ENCODE measurements at places on chromosomes 6 and 20. TPM values are rescaled to one million over a fixed set of nuclear protein-coding genes. Genes with fewer than 3 reads are reported as not detected.

DNA sequence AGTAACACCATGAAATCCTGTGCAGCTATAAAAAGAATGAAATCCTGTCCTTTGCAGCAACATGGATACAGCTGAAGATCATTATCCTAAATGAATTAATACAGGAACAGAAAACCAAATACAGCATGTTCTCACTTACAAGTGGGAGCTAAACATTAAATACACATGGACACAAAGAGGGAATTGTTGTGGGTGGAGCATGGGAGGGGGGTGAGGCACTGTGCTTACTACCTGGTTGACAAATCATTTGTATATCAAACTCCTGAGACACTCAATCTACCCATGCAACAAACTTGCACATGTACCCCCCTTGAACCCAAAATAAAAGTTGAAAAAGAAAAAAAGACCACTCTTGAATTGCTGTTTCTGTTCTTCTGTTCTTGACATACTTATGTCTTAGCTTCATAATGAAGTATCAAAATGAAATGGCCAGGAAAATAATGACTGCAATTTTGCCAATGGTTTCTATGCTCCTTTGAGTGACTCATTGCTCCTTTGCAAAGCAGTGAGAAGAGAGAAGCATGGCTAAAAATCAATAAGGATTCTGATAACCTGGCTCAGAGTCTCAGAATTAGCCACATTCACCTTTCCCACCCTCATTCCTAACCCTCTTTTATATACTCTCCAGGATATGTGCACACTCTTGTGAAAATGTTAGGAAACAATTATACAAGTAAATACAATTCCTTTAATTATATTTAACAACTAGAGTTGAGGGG lies 71.0 kb downstream of the CYP39A1 start:
- H3K27ac ChIP-seq: no peak overlapping the region
- no peak overlapping the region for H3K4me3 ChIP-seq
- no peaks in the 10 kb centered on the region for H3K4me1 ChIP-seq
- H3K36me3 ChIP-seq: no peaks in the 10 kb centered on the region
- no peak for DNase-seq

Gene C6orf132
- total RNA-seq: 45.9 TPM

- H3K4me1 ChIP-seq: peaks cover 7% of the 10 kb centered on the region
- H3K27ac ChIP-seq: no peak overlapping the region
- no peak overlapping the region for H3K4me3 ChIP-seq
- H3K27me3 ChIP-seq: no peaks in the 10 kb centered on the region
- H3K36me3 ChIP-seq: no peaks in the 10 kb centered on the region
- DNase-seq: no peak
Observed at GRCh38 chr20:19773471-19773870, 15.4 kb downstream of the RIN2 start.

Gene SGK2
- 4.5 TPM for total RNA-seq

- DNase-seq: no peak
- H3K36me3 ChIP-seq: no peaks in the 10 kb centered on the region
- no peaks in the 10 kb centered on the region for H3K27me3 ChIP-seq
- no peaks in the 10 kb centered on the region for H3K4me1 ChIP-seq
- no peak overlapping the region for H3K4me3 ChIP-seq
- H3K27ac ChIP-seq: no peak overlapping the region
Observed at GRCh38 chr20:59422872-59423544, 122.6 kb downstream of the EDN3 start.

Gene SH3BGRL2
- total RNA-seq: 26.8 TPM

Gene ISM1
- 2.2 TPM for total RNA-seq

GRCh38 chr6:113047148-113047547 lies 700.0 kb downstream of the RFPL4B start:
- H3K36me3 ChIP-seq: no peaks in the 10 kb centered on the region
- no peaks in the 10 kb centered on the region for H3K4me1 ChIP-seq
- no peak overlapping the region for H3K4me3 ChIP-seq
- DNase-seq: no peak
- no peaks in the 10 kb centered on the region for H3K27me3 ChIP-seq
- H3K27ac ChIP-seq: no peak overlapping the region

Gene KIAA1755
- total RNA-seq: 5.0 TPM

Gene EFCAB8
- total RNA-seq: 1.8 TPM

Gene TINAG
- not detected for total RNA-seq

- H3K36me3 ChIP-seq: no peaks in the 10 kb centered on the region
- H3K27ac ChIP-seq: no peak overlapping the region
- no peak for DNase-seq
- H3K4me1 ChIP-seq: no peaks in the 10 kb centered on the region
- no peaks in the 10 kb centered on the region for H3K27me3 ChIP-seq
- no peak overlapping the region for H3K4me3 ChIP-seq
Observed at GRCh38 chr20:57495978-57496377, 29.0 kb downstream of the CTCFL start.

Gene AKAP7
- 23.7 TPM for total RNA-seq

DNA sequence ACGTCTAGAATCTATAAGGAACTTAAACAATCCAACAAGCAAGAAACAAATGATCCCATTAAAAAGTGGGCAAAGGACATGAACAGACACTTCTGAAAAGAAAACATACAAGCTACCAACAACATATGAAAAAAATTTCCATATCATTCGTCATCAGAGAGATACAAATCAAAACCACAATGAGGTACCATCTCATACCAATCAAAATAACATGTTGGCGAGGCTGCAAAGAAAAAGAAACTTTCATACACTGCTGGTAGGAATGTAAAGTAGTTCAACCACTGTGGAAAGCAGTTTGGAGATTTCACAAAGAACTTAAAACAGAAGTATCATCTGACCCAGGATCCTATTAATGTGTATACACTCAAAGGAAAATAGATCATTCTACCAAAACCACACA lies 243.9 kb upstream of the RUNX2 start:
- no peaks in the 10 kb centered on the region for H3K36me3 ChIP-seq
- H3K27ac ChIP-seq: no peak overlapping the region
- DNase-seq: no peak
- no peak overlapping the region for H3K4me3 ChIP-seq
- no peaks in the 10 kb centered on the region for H3K27me3 ChIP-seq

Gene MAS1
- total RNA-seq: 0.17 TPM

DNA sequence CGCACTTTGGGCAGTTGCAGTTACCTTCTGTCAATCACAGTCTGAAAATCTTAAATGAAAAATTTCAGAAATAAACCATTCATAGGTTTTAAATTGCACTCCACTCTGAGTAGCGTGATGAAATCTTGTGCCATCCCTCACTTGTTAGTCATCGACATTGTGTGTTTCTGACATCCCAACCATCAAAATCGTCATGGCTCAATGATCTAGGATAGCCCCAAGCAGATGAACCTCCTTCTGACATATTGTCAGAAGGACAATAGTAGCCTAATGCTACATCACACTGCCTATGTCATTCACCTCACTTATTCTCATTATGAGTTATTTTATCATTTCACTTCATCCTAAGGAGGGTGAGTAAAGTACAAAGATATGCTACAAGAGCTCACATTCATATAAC lies 284.8 kb downstream of the PTPRK start:
- no peaks in the 10 kb centered on the region for H3K4me1 ChIP-seq
- no peaks in the 10 kb centered on the region for H3K27me3 ChIP-seq
- DNase-seq: no peak
- H3K27ac ChIP-seq: no peak overlapping the region
- H3K4me3 ChIP-seq: no peak overlapping the region

Gene COL12A1
- 8.6 TPM for total RNA-seq

- DNase-seq: no peak
- H3K27me3 ChIP-seq: no peaks in the 10 kb centered on the region
- H3K27ac ChIP-seq: no peak overlapping the region
- no peaks in the 10 kb centered on the region for H3K36me3 ChIP-seq
- no peaks in the 10 kb centered on the region for H3K4me1 ChIP-seq
Observed at GRCh38 chr20:12984069-12984765, 24.6 kb upstream of the SPTLC3 start.
